ENCODE measurements at places on chromosomes 3 and 15.

DNA sequence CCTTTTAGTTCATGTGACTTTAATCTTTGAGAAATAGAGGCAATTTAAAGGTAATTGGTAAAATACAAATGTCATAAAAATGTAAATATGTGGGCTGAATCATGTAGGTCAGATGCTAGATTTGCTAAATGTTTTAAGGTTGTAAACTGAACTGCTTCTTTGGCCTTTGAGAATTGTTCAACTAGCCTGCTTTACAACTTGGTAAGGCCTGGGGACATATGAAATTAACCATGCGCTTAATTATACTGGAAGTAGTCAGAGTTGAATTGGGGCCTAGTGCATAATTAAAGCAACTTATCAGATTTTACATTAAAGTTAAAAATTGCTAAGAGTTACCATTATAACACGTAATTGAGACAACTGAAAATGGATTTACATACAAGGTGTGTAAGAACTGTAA, 21.0 kb upstream of the TMEM45A start:
- no peak for DNase-seq

GRCh38 chr3:29145360-29145759, 135.5 kb upstream of the RBMS3 start:
- DNase-seq, result no peak

GRCh38 chr15:73087098-73087497, 34.8 kb downstream of the NEO1 start:
- no peak for DNase-seq

DNA sequence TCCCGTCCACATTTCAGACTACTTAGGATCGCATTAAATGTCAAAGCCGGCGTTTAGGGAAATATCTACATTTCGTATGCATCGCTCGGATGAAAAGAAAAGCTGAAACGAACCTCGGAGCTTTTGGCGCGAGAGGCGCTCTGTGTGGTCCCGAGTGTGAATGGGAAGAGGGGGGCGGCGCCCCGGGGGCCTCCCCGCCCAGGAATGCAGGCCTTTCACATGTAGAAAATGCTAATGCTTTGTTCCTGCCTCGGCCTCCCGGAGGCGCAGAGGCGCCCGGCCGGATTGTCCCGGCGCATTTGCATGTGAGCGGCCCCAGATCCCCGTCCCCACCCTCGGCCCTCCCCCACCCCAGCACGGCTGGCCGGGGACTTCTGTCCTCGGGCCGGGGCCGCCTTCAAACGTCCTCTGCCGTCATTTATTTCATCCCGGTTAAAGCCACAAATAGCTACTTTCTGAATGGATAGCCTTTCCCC, 37.0 kb upstream of the TRIM71 start:
- no peak for DNase-seq

- DNase-seq, result no peak
Observed at GRCh38 chr3:83877910-83878309, 1080.9 kb upstream of the CADM2 start.

Data from AML-193 (cell line).